ENCODE measurements at places on chromosomes 5 and 9. TPM values are rescaled to one million over a fixed set of nuclear protein-coding genes. Genes with fewer than 3 reads are reported as not detected.

The LCN2 gene
- total RNA-seq, result not detected

The IRX4 gene
- not detected for total RNA-seq

The PCDHGA6 gene
- total RNA-seq, result 0.10 TPM

The STPG3 gene
- not detected for total RNA-seq

The SH3RF2 gene
- total RNA-seq, result not detected

The PCDHGA11 gene
- not detected for total RNA-seq

The ELOVL7 gene
- 0.51 TPM for total RNA-seq

The HEMGN gene
- 2.0 TPM for total RNA-seq

The PCDHA4 gene
- total RNA-seq, result not detected

The NMUR2 gene
- total RNA-seq, result not detected

The SPINK13 gene
- not detected for total RNA-seq

The RLN2 gene
- total RNA-seq, result 2.4 TPM

The CHSY3 gene
- total RNA-seq, result not detected

The FOXD4L6 gene
- total RNA-seq, result not detected
